ENCODE measurements at places on chromosomes 16 and 17.
A peak's percentile ranks its signal among the peaks of the same experiment; 100 is the strongest.

DNA sequence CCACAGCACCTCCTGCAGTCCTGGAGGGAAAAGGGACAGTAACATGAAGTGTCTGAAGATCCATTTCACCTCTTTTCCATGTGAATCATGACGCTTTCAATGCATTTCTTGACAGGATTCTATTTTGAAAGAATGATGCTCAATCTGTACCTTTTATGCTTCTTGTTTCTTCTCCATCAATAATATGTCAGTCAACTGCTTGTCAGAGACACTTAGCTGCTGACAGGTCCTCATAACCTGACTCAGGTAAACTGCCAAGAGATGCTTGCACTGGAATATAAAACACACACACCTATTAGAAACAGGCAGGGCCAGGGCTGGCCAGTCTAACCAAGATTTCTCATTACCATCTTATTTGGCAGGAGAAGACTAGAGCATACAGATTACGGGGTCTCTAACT is 21.6 kb downstream of the ZSWIM7 start:
- DNase-seq = no peak

DNA sequence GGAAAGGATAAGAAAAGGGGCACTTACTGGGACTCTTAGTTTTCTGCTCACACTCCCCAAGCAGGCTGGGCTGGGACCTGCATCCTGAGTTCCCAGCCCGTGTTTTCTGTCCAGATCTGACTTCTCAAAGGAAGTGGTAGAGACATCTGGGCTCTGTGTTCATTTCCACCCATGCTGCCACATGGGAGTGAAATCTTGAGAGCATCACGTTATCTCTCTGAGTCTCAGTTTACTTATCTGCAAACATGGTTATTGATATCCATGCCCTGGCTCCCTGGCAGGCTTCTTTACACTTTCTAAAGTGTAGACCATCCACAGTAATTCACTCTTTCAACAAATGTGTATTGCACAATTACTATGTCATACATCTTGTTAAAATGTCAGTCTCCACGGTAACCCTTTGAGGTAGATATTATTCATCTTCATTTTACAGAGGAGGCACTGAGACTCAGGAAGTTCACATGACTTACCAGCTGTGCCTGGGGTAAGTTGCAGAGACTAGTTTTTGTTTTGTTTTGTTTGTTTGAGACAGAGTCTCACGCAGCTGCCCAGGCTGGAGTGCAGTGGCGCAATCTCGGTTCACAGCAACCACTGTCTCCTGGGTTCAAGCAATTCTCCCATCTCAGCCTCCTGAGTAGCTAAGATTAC is 3.4 kb downstream of the ZNF688 start:
- DNase-seq = peak; percentile 62

DNA sequence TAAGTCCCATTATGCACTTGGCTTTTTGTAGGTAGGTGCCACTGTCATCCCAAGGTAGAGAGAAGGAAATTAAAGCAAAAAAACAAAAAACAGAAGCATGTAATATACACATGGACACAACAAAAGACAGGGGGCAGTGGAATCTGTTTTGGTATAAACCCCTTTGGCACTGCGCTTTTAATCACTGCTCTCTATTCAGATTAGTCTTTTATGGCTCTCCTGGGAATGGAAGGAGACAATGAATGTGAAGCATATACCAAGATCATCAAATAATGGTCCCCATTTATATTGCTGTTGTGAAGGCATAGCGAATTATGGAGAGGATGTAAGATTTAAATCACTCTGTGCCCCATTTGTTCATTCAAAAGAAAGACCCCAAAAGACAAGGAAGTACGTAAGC is 17.4 kb downstream of the CDH11 start:
- DNase-seq = no peak

DNA sequence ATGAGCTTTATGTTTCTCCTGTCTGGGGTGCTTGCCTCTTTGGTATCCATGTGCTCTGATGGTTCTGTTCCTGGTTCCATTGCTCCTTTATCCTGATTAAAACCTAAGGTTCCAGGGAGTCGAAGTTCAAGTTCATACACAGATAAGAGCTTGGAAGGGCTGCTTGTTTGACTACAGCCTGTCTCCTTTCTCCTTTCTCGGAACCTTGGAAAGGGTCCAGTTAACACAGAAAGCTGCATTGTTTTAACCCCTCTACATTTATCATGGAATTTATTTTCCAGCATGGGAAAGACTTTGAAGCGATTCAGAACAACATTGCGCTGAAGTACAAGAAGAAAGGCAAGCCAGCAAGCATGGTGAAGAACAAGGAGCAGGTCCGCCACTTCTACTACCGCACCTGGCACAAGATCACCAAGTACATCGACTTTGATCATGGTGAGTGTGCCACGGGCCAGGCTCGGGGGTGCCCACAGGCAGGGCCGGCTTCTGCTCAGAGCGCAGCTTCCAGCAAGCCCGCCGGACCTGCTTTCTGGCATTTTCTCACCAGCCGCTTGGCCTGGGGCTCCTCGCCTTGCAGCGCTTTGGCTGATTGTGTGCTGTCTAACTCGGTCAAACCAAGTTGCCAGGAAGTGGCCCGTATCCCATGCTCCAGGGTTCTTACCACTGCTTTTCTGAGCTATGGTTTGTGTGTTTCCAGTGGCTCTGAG is 19.9 kb downstream of the CRAMP1 start:
- no peak for DNase-seq

- DNase-seq = no peak
Observed at GRCh38 chr17:44122816-44123355, 555 bp downstream of the HDAC5 start.
